ENCODE measurements at places on chromosomes 7 and 10.

- DNase-seq, result no peak
These were observed 365.8 kb upstream of the NPVF start for GRCh38 chr7:25594122-25594521.

- no peak for DNase-seq
These were observed 41.9 kb downstream of the DRGX start for GRCh38 chr10:49353895-49354566.

DNA sequence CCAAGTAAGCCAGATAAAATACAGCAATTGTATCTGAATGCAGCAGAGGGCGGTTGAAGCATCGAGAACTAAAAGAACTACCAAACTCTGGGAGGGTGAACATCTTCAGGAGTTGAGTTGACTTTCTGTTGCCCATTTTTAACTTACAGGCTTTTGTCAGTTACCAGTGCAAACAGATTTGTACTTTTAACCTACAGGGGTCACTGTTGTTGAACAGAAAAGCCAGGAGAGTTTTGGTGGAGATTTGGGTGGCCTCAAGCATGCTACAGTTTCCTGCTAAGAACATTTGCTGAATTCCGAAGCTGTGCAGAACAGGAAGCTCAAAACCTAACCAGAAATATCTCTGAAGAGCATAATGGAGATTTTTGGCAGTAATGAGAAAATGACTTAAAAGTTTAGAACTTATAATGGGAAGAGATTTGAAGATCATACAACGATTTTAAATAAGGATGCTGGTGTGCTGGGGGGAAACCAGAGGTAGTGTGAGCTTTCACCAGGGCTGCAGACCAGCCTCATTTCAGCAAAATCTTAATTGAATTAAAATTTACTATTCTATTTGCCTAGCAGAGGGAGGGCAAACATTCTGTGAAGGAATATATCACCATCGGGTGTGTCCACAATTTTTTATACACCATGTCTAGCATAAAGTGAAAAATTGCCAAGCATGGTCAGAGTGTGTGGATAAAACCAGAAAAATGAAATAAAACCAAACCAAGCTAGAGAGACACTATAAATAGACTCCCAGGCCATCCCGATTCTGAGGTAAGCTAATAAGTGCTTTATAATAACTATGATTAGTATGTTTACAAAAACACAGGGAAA lies 208.6 kb upstream of the CCDC6 start:
- DNase-seq, result no peak

DNA sequence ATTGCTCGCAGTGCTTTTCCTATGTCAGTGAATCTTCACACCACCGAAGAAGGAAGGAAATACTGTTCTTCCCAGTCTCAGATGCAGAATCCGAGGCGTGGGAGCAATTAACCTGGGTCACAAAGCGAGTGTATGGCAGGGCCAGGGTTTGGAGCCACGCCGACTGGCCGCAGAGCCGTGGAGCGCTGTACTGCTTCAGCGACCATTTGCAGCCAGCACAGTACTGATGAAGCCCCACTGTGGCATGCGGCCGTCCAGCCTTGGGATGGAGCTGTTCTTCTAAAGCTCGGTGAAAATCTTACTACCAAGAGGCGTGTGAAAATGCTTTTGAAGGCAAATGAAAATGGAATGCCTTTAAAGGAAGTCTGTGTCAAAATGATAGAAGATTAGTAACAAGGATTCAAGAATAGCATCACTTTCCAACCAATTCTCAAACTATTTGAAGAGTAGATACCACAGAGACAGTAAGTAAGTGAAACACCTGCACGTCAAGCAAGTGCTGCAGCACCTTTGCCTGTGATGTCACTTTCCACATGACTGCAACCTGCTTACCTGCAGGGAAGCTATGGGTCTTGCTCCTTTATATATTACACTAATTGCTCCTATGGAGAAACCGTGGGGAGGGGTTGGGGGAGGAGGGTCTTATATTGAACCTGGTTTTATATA lies 4.9 kb downstream of the PPP2R2D start:
- no peak for DNase-seq

DNA sequence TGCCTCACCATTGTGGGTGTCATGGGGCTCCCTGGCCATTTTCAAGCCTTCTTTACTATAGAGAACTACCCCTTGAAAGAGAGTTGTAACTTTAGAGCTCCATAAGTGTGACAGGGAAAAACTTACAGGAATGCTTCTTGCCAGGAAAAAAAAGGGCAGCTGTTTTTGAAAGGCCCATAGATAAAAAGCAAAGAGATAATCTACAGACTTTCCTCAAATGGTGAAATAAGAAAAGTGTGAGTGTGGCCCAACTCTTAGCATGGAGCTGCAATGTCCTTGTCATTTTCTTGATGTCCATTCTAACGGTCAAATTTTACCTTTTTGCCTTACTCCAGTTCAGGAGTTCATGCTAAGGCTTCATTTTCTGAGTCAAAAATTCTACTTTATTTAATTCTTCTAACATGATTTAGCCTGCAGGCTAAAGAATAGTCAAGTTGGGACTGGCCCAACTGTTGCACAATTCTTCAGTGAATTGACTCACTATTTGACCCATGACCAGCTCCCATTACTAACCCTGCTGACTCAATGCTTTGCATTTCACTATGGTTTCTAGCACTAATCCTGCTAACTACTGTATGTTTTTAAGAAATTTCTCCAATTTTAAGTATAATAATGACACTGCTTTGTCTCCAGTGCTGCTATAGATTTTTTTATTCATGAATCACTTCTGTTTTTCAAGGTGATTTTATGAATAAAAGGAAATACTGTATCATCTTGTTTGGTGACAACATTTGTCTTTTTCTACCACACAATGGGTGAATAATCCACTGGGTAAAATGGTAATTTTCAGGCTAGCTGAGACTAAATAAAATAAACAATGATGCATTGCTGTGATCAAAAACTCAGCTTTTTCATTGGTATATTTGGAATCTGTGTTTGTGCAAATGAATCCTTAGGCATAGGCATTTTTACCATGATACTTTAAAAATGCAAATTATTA lies 41.4 kb upstream of the SGCE start:
- DNase-seq, result no peak

- DNase-seq, result no peak
These were observed 24.1 kb upstream of the ZC3HAV1L start for GRCh38 chr7:139059905-139060304.

- no peak for DNase-seq
These were observed 77.6 kb downstream of the VPS41 start for GRCh38 chr7:38831259-38831996.

DNA sequence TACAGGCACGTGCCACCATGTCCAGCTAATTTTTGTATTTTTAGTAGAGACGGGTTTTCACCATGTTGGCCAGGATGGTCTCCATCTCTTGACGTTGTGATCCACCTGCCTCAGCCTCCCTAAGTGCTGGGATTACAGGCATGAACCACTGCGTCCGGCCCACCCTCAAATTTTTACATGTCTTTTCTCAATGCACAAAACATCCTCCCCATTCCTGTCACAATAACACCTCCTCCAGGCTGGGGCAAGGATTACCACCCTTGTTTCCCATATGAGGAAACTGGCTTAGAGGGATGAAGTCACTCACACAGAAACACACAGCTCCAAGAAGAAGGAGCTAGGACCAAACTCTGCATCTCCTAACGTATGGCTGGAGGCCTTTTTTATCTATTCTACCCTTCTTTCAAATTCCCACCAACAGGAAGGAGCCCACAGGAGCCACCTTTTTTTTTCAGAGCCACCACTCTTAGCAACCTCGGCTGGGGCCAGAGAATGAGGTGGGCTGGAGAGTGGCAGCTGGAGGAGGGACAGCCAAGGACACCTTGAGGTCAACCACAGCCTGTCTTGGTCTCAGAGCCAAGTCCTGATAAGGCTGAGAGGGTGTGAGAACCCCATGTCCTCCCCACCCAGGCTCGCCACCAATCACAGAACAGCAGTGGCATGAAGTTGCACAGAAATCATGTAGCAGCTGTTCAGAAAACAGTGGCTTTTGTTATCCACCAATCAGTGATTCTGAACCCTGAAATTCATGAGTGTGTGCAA lies 113.1 kb upstream of the PDLIM1 start:
- DNase-seq, result no peak

Measured in stimulated activated CD8-positive, alpha-beta memory T cell treated with anti-CD3 and anti-CD28 coated beads, Interleukin-7, amount 100 ng/mL, for 4 hours (primary cell).